Astrocyte (in vitro differentiated cells and primary cell): ENCODE measurements at places on chromosomes 6 and 20.

DNA sequence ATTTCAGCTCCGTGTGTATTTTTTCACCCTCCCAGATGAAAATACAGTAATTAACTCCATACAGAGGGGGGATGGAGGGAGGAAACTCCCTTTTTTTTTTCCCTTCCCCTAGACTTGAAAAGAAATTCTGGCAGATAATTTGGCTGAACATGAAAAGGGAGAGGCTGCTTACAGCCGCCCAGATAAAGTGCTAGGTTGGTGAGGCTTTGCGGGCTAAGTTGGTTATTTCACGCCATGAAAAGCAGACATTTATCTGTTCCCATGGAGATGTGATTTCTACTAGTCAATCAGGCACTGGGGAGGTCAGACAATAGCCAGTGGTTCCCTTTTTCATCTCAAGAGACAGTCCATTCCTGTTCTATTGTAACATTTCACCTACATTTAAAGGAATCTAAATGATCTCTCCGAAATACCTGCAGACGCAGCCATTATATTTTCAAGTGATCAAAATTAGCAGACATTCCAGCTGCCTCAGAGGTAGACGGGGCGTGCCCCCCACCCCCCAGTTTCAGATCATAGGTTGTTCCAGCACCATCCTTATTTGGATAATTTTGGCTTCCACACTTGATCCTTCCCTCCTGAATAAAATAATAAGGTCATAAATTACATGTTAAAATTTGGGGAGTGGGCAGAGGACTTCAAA, 143.9 kb upstream of the ZNF217 start:
- peak; percentile 36 for DNase-seq

GRCh38 chr6:133467982-133468380, 226.8 kb downstream of the EYA4 start:
- peak; percentile 47 for DNase-seq

DNA sequence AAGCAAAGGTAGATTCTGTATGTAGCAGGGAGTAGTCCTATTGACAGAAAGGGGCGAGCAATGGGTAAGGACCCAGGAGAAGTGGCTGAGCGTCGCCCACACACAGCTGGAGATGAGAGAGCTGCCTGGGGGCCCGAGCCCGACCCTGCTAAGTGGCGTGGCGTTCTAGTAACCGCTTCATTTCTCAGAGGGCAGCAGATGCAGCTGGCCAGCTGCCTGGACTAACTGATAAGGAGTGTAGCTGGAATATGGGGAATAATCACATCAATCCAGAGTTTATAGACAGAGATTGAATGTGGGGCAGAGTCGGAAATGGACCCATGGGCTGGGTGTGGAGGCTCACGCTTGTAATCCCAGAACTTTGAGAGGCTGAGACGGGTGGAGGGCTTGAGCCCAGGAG, 64.4 kb downstream of the EZR start:
- DNase-seq, result no peak

DNA sequence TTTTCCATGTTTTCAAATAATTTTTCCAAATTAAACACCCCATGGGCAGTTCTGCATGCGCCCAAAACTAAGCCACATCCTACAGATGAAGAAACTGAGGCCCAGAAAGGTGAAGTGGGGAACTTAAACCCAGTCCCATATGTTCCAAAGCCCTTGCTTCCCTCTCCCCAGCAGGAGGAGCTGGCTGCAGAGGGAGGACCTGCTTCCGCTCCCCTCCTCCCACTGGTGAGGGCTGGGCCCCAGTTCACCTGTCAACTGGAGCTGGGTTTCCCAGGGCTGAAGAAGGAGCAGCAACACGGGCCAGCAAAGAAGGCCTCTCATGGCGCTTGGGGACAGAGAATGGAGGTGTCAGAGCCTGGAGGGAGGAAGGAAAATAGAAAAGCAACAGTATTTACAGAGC, 1.4 kb upstream of the RBPJL start:
- DNase-seq, result no peak

DNA sequence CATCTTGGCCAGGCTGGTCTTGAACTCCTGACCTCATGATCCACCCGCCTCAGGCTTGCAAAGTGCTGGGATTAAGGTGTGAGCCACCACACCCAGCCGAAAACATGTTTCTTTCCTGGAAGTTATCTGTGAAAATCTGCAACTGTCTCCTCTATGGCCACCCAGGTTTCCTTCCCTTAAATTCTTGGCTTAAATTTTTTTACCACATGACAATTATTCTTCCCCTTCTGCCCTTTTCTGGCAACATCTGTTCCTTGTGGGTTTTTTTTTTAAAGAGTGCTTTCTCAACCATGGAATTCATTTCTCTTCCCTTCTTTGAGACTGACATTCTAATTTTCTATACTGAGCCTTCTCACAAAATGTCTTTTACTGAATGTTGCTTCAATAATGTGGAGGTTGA, 59.6 kb downstream of the DOK5 start:
- DNase-seq, result peak; percentile 44
